ENCODE measurements at places on chromosomes 6 and 20.

DNA sequence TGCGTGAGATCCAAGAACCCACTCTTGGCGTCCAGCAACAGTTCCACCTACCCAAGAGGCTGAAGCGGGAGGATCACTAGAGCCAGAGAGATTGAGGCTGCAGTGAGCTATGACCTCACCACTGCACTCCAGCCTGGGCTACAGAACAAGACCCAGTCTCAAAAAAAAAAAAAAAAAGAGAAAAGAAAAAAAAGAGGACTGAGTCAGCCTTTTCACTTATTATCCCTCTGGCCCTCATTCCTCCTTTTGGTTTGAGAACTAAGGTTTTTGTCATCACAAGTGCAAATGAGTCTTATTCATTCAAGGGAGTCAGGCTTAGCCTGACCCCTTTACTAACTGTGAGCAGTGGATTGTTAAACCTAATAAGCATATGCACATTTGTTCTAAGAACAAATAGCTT, 37.9 kb upstream of the JARID2 start:
- peak; percentile 7 for DNase-seq

DNA sequence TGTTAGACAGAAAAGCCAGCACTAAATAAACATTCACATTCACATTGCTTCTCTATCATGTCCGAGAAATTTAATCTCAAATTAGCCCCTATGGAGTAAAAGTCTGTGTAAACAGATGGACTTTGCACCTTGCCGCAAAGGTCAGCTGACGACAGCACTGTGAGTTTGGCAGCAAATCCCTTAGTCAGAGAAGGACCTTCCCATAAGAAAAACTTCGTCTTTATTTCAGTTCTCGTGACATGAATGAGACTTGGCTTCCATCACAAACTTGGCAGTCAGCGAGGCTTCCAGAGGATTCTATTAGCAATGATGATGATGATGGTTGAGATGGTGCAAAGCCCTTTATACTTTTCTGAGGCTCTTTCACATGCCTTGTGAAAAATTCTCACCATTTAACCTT, 133.7 kb upstream of the IFNGR1 start:
- DNase-seq = no peak

DNA sequence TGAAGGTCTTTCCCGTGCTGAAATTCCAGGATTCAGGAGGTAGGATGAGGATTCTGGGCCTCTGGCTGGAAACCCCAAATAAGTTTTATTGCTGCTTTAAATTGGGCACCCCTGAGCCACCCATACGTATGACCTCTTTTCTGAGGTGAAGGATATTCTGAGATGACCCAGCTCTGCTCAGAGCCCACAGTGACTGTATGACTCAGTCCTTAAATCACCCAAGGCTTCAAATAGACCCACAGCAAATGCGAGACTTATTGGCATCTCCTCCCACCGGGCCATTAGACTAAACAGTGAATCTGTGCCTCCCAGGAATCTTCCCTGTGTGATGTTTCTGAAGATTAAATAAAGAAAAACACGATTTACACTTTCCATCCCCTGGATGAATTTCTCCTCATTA, 9.5 kb downstream of the SIRPG start:
- no peak for DNase-seq

DNA sequence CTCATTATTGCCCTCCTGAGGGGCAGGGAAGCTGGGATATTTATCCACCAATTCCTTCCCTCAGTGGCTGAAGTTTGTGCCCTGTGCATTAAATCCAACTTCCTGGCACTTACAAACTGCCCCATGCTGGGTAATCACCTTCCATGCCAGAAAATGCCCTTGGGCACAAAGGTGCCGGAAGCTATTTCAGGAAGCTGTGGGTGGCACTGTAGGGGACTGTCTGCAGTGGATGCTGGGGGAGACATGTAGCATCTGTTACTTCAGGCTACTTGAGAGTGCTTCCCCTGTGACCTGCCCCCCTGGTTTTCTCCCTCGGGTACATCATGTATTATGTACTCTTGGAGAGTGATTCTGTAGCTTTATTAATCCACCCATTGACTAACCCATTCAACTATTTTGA, 24.7 kb upstream of the RALGAPA2 start:
- no peak for DNase-seq

DNA sequence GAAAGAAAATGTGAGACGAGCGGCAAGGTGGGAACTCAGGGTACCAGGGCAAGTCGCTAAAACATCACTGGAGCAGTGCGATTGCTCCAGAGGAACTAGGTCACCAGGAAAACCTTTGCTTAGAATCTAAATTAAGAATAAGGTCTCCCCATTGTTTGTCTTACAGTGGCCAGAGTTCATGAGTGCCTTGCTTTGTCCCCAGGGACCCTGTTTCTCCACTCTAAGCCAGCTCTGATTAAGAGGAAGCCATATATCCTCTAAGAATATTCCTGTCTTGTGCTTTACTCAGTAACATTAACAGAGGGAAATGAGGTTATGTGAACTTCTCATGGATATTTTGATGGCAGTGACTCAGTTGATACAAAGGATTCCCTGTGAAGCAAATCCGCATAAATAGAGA, 305.8 kb downstream of the CD83 start:
- no peak for DNase-seq

DNA sequence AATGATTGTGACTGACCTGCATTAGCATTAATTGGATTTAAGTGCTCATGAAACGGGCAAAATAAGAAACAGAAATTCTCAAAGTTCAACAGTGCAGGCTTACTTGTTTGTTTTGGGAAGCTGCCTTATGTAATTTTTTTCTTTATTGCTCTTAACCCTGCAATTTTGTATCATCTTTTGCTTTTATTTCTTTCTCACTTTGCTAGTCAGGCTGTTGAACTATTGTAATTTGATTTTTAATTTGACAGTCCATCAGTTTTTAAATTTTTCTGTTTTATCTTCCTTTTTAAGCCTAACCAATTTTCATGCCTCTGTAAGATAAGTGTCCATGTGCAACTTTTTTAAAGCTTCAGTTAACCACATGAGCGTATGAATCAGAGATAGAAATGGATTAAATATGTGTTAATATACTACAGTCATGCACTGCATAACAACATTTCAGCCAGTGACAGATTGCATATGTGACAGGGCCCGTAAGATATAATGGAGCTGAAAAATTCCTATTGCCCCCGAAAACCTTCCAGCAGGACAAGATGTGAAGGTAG, 44.6 kb downstream of the PEX7 start:
- DNase-seq = peak; percentile 83

DNA sequence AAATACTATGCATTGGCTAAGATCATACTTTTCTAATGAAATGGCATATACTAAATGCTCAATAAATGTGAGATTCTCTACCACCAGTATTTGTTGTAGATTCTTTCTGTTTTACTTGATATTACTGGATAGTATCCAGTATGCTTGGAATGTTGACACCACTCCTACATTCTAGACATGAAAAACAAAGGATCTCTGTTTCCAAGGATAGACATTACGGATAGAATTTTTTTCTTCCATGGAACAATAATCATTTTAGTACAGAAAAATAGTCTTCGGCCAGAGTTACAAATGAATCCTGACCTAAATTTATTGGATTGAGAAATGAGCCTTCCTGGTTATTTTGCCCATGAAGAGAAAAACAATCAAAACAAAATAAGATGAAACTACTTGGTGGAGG, 258.2 kb upstream of the NT5E start:
- DNase-seq = no peak

GRCh38 chr6:144349690-144350527, 64.8 kb downstream of the UTRN start:
- peak; percentile 36 for DNase-seq

- no peak for DNase-seq
These were observed 3.9 kb upstream of the TIAM2 start for GRCh38 chr6:154991207-154991606.

GRCh38 chr6:20644667-20645370, 110.6 kb downstream of the CDKAL1 start:
- peak; percentile 78 for DNase-seq

- DNase-seq = peak; percentile 14
These were observed 206.8 kb downstream of the EYA4 start for GRCh38 chr6:133447924-133448323.

DNA sequence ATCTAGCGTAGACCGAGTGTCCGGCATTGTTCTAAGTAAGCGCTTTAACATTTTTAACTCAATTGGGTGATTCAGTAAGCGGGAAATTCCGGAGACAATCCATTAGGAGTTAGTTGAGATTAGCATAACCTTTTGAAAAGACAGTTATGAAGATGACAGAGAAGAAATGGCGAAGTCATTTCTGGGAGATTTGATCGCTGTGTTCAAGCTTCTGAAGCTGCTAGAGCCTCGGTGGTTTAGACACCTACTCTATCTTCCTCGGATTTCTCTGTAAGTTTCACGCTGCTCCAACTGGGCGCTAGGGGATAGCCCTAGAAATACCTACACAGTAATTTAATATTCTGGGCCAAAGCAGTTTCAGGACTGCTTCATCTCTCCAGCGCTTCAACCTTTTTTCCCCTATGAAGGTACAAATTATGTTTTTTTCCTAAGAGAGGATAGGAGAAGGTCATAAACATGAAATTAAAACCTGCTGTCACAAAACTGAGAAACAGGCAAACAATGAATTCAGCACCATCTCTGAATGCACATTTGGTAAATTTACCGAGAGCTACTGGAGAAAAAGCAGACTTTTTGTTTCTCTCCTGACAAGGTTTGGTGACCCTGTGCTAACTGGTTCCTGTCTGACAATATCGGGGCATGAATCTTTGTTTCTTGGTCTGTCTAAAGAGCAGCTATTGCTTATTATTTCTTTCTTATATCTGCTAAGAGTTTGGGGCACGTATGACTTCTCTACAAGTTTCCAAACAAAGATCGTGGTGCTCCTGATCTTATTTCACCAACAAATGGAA, 22.4 kb downstream of the ZNF311 start:
- peak; percentile 71 for DNase-seq

DNA sequence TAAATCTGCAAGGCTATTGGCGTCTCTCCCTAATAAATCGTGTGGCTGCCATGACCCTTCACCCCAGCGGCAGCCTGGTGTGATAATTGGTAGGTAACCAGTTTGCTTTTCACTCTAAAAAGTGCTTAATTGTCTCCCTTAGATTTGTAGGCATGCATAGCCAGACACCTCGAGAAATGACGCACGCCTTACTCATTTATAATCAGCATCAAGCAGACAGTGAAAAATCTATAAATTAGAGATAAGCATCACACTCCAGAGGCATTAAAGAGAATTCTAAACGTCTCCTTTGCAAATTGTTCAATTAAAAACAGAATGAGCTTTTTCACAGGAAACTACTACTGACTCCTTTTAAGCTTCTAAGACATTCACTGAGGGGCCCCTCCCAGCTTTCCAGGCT, 110.2 kb upstream of the RPS6KA2 start:
- DNase-seq = no peak

GRCh38 chr6:135393289-135393688, 104.3 kb downstream of the AHI1 start:
- DNase-seq = no peak

Measured in amniotic epithelial cell (primary cell).